Activated CD8-positive, alpha-beta memory T cell treated with anti-CD3 and anti-CD28 coated beads for 48 hours (primary cell): ENCODE measurements at places on chromosomes 3 and 15.

- no peak for DNase-seq
These were observed 68.6 kb downstream of the DCUN1D1 start for GRCh38 chr3:182911782-182912111.

GRCh38 chr3:31522152-31522551, 10.6 kb upstream of the STT3B start:
- no peak for DNase-seq

GRCh38 chr3:66473181-66473580, 27.6 kb downstream of the LRIG1 start:
- DNase-seq, result no peak

GRCh38 chr3:33145901-33146580, 32.2 kb downstream of the CRTAP start:
- DNase-seq, result no peak

- DNase-seq, result no peak
These were observed 41.9 kb upstream of the CCNB2 start for GRCh38 chr15:59063042-59063441.

- no peak for DNase-seq
These were observed 11.6 kb upstream of the SSUH2 start for GRCh38 chr3:8656240-8656639.

GRCh38 chr3:17518189-17519059, 224.0 kb downstream of the TBC1D5 start:
- DNase-seq, result no peak

DNA sequence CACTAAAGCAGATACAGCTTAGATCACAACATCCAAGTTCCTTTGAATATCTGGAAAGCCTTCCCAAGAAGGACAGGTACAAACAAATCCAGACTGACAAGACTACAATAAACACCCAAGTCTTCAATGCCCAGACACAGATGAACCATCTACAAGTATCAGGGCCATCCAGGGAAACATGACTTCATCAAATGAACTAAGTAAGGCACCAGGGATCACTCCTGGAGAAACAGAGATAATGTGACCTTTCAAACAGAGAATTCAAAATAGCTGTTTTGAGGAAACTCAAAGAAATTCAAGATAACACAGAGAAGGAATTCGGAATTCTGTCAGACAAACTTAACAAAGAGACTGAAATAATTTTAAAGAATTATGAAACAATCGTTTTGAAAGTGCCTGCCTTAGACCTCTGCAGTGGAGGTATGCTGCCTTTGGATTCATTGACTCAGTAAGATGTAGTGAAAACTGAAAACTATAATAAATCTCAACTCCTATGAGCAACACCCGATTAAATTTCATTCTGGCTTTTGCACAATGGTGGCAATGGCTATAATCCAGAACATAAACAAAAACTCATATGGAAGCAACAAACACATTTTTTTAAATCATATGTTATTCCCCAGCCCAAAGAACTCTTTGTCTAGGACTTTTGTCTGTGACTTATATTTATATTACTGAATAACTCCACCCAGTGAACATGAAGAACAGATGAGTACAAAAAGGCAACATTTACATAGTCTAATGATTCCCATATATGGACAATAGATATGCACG, 12.6 kb upstream of the COL8A1 start:
- no peak for DNase-seq

DNA sequence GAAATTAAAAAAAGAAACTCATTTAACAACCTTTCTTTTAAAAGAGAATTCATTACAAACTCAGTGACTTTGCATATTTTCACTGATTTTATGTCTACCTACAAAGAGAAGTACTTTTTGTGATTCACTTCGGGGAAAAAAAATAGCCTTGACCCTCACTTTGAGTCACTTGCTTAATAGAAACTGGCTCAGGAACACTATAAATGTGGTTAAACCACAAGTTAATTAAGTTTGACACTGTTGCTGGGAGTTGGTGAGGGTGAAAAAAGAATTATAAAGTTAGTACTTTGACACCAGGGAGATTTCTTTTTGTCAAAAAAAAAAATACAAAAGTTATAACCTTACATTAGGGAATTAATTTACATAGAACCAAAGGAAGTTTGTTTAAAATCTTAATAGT, 810.9 kb downstream of the NR2F2 start:
- DNase-seq, result no peak

GRCh38 chr15:60121845-60122244, 117.7 kb downstream of the FOXB1 start:
- DNase-seq, result no peak

DNA sequence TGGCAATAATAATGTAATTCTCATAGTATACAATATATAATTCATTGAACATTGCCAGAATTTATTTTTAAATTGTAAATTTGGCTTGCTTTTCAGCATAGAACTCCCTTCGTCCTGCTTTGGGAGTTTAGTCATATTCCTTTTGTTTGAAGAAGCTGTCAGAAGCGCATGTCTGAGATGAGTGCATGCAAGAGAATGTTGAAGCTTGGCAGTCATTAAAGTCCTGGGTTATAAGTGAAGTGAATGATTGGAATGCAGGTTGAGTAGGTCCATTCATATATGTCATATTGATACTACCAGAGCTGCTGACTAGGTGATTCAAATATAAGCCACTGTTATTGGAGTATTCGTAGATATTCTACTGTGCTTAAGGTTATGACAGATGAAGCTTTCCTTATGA, 243.6 kb upstream of the MDFIC2 start:
- no peak for DNase-seq

DNA sequence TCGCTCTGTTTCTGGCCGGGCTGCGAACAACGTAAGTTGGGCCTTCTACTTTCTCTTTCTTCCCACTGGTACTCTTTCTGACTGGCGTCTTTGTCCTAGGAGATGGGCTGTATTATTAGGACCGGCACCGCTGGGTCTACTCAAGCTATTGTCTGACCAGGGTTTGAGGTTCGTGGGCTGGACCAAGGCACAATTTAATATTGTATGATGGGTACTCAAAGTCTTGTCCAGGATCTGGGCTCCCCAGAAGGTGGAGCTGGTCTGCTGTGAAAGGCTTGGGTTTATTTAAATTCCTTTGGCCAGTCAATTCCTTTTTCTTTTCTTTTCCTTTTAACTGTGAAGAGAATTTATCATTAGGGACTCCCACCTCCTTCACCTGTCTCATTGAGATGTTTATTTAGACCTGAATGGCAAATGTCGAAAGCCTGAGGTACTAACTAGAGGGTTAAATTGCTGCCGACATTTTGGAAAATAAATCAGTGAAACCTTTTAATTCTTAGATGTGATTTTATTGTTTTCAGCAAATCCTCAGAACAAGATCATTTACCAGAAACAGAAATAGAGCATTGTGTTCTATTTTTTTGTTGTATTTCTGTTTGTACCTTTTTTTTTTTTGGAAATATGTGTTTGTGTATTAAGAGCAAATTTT, 410 bp downstream of the LRRC49 start:
- DNase-seq, result no peak

DNA sequence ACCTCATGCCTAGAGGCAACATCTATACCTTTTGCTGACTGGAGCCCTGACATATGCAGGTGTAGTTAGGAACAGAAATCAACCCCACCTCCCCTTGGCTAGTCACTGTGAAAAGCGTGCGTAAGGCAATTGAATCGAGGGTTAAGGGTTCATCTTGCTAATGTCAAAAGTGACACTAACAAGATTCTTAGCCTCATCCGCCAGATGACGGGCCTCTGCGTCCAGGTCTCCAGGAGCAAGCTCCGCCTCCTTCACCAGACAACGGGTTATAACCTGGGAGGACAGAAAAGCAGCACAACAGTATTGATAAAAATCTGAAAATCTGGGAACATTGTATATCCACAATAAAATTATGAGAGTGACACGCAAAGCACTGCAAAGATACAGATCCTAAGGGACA, 4.7 kb downstream of the SELENOS start:
- no peak for DNase-seq

GRCh38 chr3:84318273-84318809, 640.4 kb upstream of the CADM2 start:
- no peak for DNase-seq

DNA sequence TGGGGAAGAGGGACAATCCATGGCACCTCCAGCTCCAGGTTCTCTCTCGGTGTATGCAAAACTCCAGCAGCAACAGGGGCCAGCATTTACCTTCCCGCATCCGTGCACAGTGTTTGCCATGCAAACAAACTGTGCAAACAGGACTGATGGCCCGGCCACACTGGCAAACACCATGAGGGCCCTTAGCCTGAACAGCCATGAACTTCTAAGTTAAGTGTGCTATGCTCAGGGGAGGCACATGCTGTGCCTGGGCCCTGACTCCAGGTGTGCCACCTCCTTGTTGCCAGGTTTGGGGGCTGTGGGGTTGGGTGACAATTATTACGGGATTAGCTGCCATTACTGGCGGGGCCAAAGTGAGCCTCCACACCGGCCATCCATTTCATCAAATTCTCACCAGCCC, 57.5 kb downstream of the CACNA2D2 start:
- no peak for DNase-seq

DNA sequence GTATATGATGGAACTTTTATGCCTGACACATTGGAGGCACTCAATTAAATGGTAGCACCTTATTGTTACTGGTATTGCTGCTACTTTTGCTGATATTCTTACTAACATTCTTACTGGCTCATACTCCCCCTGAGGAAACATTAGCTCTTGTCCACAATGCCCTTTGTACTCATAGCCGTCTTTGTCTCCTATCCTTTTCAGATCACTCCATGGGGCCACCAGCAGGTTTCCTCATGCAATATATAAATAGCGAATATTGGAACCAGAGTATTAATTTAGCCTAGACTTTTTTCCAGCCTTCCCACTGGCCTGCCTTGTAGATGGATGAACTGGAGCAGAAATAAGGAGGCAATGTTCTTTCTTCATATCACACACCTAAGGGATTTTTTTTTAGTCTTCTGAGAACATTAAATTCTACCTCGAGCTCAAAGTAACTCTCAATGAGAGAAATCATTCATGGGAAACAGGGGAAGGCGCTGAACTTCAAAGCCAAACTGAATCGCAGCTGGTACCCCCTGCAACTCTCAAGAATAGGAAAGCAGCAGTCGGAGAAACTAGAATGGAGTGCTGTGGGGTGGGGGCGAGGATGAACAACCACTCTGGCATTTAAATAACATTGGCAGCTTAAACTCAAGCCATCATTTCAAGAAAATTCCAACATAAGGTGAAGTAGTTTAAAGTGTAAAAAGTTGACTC, 300.3 kb downstream of the TAFA4 start:
- DNase-seq, result no peak

GRCh38 chr3:160739079-160739478, 17.0 kb upstream of the PPM1L start:
- DNase-seq, result no peak

GRCh38 chr15:95278532-95279245, 1047.3 kb downstream of the MCTP2 start:
- no peak for DNase-seq

DNA sequence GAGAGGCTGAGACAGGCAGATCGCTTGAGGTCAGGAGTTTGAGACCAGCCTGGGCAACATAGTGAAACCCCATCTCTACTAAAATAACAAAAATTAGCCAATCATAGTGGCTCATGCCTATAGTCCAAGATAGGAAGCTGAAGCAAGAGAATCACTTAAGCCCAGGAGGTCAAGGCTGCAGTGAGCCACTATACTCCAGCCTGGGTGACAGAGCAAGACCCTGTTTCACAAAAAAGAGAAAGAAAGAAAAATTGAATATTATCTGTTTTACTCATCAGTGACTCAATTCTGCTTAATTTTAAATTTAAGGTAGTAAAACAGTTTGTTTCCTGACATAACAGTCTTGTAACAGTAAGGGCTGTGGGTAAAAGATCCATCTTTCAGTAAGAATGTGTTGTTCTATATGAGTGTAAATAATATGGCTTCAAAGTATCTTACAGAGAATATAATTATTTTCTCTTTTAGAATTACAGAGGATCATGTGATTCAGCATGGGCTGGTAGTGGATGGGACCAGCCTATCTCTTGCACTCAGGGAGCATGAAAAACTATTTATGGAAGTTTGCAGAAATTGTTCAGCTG, 85.8 kb downstream of the ATP11B start:
- no peak for DNase-seq

- no peak for DNase-seq
These were observed 75.5 kb downstream of the MSL2 start for GRCh38 chr3:136120373-136121348.

DNA sequence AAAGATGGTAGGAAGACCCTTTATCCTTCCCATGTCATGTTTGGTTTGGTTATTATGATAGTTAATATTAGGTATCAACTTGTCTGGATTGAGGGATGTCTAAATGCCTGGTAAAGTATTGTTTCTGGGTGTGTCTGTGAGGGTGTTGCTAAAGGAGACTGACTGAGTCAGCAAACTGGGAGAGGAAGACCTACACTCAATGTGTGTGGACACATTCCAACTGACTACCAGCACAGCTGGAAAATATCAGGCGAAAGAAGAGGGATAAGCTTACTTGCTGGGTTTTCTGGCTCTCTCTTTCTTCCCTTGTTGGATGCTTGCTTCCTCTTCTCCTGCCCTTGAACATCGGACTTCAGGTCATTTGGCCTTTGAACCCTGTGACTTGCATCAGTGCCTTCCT, 1227.6 kb upstream of the EPHA6 start:
- no peak for DNase-seq

DNA sequence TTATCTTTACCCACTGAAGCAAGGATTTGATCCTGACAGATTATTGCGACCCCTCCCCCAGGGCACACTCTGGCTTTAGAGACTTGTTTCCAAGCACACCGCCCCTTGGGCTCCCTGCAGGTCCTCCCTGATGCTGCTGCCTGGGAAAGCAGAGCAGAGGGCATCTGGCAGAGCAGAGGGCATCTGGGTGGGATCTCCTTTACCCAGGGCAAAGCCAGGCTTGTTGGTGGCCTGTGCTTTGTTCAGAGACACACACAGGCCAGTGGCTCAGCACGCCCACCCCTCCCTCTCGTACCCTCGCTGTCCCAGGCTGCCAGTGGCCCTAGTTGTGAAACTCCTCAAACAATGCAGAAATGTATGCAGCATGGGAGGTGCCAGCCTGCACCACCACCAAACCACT, 4.8 kb downstream of the KLF13 start:
- DNase-seq, result no peak

GRCh38 chr3:80192936-80193335, 425.1 kb upstream of the ROBO1 start:
- DNase-seq, result no peak

- no peak for DNase-seq
These were observed 187.5 kb upstream of the HES1 start for GRCh38 chr3:193948459-193948858.

- DNase-seq, result no peak
These were observed 138.9 kb upstream of the FRMD4B start for GRCh38 chr3:69524816-69525215.

DNA sequence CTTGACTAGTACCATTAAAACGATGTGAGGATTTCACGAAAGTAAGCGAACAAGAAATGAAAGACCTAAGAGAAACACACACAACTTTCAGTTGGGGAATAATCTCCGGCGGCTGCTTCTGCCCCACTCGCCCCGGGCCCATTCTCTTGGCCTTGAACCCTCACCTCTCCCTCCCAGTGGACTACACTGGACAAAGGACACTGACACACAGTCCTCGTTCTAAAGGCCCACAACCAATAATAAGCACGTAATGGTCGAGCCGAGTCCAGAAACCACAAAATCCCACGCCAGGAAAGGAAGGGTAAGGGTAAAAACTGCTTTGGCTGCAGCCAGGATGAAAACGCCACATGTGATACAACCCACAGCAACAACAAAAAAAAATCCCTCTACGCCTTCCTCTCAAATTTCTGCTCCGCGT, 469 bp downstream of the ZNF770 start:
- DNase-seq, result no peak

- no peak for DNase-seq
These were observed 107.7 kb downstream of the OSBPL10 start for GRCh38 chr3:31873254-31873820.

- DNase-seq, result no peak
These were observed 196.0 kb upstream of the BCL6 start for GRCh38 chr3:187941135-187941847.

- no peak for DNase-seq
These were observed 5.4 kb upstream of the ALDH1A2 start for GRCh38 chr15:58070801-58071418.
